ENCODE measurements at places on chromosomes 2 and 18. TPM values are rescaled to one million over a fixed set of nuclear protein-coding genes. Genes with fewer than 3 reads are reported as not detected.

Gene CD8B2
- not detected for total RNA-seq

Gene PROKR1
- total RNA-seq = not detected

Gene TFPI
- total RNA-seq = 693 TPM

Gene SRD5A2
- total RNA-seq = not detected

Gene OXER1
- total RNA-seq = not detected

Gene TCF23
- not detected for total RNA-seq

Gene ZNF385B
- total RNA-seq = not detected

Gene DPP10
- total RNA-seq = not detected

Gene FAM161A
- total RNA-seq = 1.7 TPM

Gene GTF2A1L
- not detected for total RNA-seq

Gene CHRNA1
- 6.2 TPM for total RNA-seq

Gene SCN9A
- 0.96 TPM for total RNA-seq

Gene RAB27B
- 0.10 TPM for total RNA-seq

Gene MEP1B
- not detected for total RNA-seq

Gene ZDBF2
- total RNA-seq = 13.4 TPM

Gene IL1A
- total RNA-seq = 0.57 TPM

Gene UGT1A5
- not detected for total RNA-seq

Gene CAPN14
- not detected for total RNA-seq

Gene GNLY
- total RNA-seq = not detected

Gene RMC1
- total RNA-seq = 21.6 TPM

Gene C2orf80
- total RNA-seq = not detected

Gene ACTR3
- total RNA-seq = 236 TPM

Gene CDH20
- not detected for total RNA-seq

Gene TUBB8B
- not detected for total RNA-seq

Gene ZRANB3
- 8.0 TPM for total RNA-seq

Gene LYPD1
- total RNA-seq = 1.9 TPM

Gene NAT8
- total RNA-seq = not detected

Gene DUSP2
- 1.7 TPM for total RNA-seq

Gene CYP1B1
- total RNA-seq = 1.6 TPM

Gene HOXD13
- total RNA-seq = not detected

Gene RAPH1
- total RNA-seq = 51.4 TPM

Gene MYO1B
- total RNA-seq = 119 TPM

Gene ALPP
- not detected for total RNA-seq

Gene KIAA1328
- total RNA-seq = 7.5 TPM

Gene CD207
- not detected for total RNA-seq

Gene ALPI
- total RNA-seq = not detected

Gene AGBL5
- 30.4 TPM for total RNA-seq

Gene TDRD15
- total RNA-seq = not detected

Gene ZBTB7C
- not detected for total RNA-seq

Gene POTEE
- 0.29 TPM for total RNA-seq

Gene NEUROD1
- not detected for total RNA-seq

Gene EVX2
- total RNA-seq = not detected
